ENCODE measurements at places on chromosomes 13 and 19.

- DNase-seq: no peak
Measured at GRCh38 chr13:110560601-110561343, 750 bp downstream of the RAB20 start.

- DNase-seq: no peak
Measured at GRCh38 chr19:16536130-16536529, 6.1 kb downstream of the CHERP start.

GRCh38 chr13:108656742-108657141 lies 27.3 kb downstream of the MYO16 start:
- DNase-seq: no peak

- DNase-seq: no peak
Measured at GRCh38 chr19:5172859-5173630, 167.6 kb downstream of the PTPRS start.

GRCh38 chr19:3335431-3336350 lies 30.7 kb upstream of the NFIC start:
- DNase-seq: no peak

- peak; percentile 90 for DNase-seq
Measured at GRCh38 chr19:20167020-20167644, at the start of gene ZNF486. Gene ZNF486, plus strand, starts transcription at chr19:20167214. Its CDS starts 117 bp downstream, at chr19:20167331.

DNA sequence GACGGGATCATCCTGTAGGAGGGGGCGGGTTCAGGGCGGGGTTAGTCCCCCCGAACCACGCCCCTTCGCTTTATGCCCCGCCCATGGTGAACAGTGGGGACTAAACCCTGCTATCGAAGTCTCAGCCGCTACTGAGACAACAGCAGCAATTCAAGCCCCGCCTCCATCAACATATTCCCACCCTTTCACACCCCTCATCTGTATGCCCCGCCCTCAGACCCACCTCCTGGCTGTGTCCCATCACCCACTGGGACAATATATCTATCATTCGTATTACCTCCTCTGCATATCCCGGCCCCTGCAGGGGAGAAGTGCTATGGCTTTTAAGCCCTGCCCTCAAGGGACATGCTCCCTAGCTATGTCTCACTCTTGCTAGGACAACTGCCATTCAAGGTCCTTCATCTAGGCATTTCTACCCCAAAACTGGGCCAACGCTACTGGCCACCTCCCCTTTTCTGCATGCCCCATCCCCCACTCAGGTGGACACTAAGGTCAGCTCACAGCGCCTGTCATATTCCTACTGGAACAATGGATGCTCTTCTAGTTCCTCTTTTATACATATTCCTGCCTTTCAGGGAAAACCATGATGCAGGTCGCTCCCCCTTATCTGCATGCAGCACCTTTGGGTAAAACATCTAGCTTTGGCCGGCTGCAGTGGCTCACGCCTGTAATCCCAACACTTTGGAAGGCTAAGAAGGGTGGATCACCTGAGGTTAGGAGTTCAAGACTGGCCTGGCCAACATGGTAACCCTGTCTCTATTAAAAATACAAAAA lies 11.9 kb downstream of the LRFN1 start:
- DNase-seq: no peak

- no peak for DNase-seq
Measured at GRCh38 chr13:81480634-81481033, 1139.7 kb upstream of the SPRY2 start.

DNA sequence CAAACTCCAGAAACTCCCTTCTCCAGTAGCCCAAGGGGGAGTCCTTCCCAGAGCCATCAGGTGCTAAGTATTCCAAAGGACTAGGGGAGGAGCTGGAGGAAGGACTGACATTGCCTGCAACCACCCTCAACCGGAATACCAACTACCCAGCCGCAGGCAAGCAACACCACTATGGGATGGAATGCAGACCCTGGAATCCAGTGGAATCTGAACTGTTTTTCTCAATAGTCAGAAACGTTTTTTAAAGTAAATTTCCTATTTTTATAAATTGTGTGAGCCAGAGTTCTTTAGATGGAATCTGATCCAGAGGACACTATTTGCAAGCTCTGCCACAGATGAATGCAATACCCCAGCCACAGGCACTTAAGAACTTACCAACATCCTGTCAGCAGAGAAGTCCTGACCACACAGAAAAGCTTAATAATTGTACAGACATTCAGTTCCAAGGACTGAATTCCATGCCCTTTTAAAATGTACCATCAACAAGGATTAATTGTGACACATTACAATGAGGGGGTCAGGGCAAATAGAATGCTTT lies 92.1 kb downstream of the USP12 start:
- DNase-seq: no peak

- DNase-seq: no peak
Measured at GRCh38 chr13:106109391-106109791, 426.1 kb downstream of the EFNB2 start.

GRCh38 chr19:13314761-13315160 lies 164.6 kb downstream of the IER2 start:
- DNase-seq: no peak

DNA sequence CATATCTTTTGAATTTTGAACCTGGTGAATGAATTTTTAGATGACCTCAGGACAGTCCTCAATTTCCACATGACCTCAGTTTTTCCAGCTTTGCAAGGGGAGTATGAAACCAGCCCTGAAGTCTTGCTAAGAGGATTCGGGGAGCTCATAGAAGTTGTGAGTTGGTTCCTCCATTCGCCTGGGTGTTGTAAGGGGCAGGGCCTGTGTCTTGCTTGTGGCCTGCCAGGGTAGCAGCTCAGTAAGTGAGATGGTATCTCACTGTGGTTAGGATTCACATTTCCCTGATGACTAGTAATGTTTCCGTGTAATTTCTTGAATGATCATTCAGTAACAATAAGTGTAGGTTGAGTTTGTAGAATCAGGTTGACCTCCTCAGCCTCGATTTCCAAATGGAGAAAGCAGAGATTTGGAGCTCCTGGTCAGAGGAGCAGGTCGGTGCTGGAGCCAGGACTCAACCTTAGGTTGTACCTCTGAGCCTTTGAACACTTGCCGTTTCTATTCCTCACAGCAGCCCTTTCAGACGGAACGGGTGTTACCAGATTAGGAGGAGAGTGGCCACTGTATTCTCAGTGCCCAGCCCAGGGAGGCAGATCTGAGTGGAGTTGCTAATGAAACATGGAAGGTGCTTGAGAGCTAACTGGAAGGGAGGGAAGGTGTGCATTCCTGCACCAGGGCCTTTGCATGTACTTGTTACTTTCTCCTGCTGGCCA lies 14.6 kb downstream of the NACC1 start:
- peak; percentile 55 for DNase-seq

DNA sequence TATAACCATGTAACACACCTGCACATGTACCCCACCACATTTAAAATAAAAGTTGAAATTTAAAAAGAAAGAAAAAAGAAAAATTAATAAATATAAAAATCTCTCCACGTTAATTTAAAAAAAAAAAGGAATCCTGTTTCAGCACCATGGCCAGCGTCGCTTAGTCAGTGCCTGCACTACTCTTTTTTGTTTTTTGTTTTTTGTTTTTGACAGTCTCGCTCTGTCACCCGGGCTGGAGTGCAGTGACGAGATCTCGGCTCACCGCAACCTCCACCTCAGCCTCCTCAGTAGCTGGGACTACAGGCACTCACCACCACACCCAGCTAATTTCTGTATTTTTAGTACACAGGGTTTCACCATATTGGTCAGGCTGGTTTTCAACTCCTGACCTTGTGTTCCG lies 835.9 kb downstream of the UQCRFS1 start:
- DNase-seq: no peak

GRCh38 chr19:28468701-28469459 lies 744.1 kb downstream of the UQCRFS1 start:
- no peak for DNase-seq

- no peak for DNase-seq
Measured at GRCh38 chr13:24724714-24725113, 39.3 kb upstream of the RNF17 start.

DNA sequence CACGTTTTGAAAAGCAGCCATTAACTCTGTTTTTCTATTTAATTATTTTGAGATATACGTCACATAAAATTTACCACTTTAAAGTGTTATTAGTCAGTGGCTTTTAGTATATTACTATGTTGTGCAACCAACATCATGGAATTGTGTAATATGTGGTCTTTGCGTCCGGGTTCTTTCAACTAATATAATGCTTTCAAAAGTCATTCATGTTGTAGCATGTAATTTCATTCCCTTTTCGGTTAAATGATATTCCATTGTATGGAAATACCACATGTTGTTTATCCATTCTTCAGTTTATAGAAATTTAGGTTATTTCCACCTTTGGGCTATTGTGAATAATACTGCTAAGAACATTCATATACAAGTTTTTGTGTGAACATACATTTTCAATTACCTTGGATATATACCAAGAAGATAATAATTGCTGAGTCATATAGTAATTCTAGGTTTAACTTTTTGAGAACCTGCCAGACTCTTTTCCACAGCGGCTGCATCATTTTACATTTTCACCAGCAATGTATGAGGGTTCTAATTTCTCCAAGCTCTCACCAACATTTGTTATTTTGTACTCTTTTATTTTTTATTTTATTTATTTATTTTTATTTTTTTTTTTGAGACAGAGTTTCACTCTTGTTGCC lies 28.1 kb upstream of the CLDN10 start:
- DNase-seq: no peak

GRCh38 chr19:47735131-47735530 lies 10.2 kb upstream of the NOP53 start:
- DNase-seq: no peak
